ENCODE measurements at places on chromosomes 11 and 22. TPM values are rescaled to one million over a fixed set of nuclear protein-coding genes. Genes with fewer than 3 reads are reported as not detected.

Gene OAF
- total RNA-seq, result 5.3 TPM

Gene TMEM109
- 139 TPM for total RNA-seq

Gene ZBTB16
- 16.4 TPM for total RNA-seq

Gene SHANK2
- total RNA-seq, result not detected

Gene PNPLA5
- not detected for total RNA-seq

Gene CD3E
- total RNA-seq, result 515 TPM

Gene BTG4
- not detected for total RNA-seq

Gene PLET1
- not detected for total RNA-seq

Gene MOGAT2
- not detected for total RNA-seq

Gene VPREB1
- total RNA-seq, result not detected

Gene MAJIN
- total RNA-seq, result not detected

Gene USP2
- 0.55 TPM for total RNA-seq

Gene MS4A15
- total RNA-seq, result not detected

Gene E2F8
- total RNA-seq, result 46.5 TPM
